Activated naive CD4-positive, alpha-beta T cell treated with Interleukin-2 at 50 U/mL for 16 hours (primary cell): ENCODE measurements at places on chromosomes 1 and 21.

DNA sequence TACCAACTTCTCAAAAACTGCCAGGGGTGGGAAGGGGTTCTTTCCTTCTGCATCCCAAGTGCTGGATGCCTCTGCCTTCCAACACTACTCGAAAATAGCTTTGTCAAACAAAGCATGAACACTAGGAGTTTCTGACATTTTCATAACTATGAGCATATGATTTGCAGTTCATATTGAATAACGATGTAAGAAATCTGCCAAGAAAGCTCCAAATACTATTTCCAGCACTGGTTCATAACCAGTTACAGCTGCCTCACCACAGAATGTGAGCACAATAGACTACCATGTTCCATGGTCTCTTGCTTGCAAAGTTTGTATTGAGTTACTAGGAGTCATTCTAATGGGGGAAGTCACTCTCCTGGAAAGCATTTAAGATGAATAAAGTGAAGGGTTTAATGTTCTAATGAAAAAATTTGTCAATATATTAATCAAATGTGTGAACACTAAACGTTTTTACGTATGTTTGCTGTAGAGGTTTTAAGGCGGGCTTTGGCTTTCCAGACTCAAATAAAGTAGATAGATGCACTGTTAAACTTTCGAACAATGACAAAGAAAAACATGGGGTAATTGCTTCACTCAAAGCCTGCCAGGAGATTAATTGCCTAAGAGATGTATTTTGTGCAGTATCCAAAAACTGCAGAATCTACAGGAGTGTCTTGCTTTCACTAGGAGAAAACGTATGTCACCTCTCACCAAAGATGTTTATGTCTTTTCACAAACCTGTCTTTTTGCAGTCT lies 78.6 kb upstream of the UBE2U start:
- no peak for DNase-seq

GRCh38 chr21:37829447-37829846 lies 86.8 kb downstream of the KCNJ6 start:
- DNase-seq = no peak

DNA sequence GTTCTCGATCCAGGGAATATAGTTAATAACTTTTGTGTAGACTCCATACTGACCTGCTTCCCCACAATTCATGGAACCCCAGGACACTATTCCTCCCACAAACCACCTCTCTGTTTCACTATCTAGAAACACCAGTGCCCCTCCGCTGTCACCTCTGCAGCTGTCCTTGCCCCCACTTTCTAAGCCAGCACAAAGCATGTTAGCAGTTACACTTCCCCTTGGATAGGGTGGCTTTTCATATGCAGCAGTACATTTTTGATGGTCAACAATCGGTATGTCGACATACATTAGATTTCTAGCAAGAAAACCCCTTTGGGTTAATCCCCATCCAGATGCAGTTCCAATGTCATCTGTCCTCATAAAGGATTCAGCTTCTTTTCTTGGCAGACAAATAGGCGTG lies 14.4 kb downstream of the TARDBP start:
- no peak for DNase-seq

DNA sequence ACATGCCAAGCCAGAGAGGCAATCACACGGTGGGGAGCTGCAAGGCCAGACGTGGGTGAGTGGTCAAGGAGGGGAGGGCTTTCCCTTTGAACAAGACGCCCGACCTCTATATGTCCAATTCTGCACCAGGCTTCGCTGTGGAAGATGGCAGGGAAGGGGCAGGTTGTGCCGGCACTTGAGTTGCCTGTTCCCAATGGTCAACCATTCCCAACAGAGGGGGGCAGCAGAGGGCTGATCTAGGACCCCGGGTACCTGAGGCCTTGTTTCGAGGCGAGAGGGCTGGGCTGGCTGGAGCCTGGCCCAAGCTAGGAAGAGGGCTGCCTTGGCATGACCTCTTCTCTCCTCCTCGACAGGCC lies 64.9 kb downstream of the TMEM53 start:
- DNase-seq = peak; percentile 14

GRCh38 chr1:224879162-224879803 lies 50.2 kb upstream of the DNAH14 start:
- no peak for DNase-seq

GRCh38 chr1:34825455-34826091 lies 32.8 kb downstream of the GJA4 start:
- no peak for DNase-seq

- no peak for DNase-seq
Measured at GRCh38 chr1:41480204-41481108, 4.0 kb downstream of the EDN2 start.

DNA sequence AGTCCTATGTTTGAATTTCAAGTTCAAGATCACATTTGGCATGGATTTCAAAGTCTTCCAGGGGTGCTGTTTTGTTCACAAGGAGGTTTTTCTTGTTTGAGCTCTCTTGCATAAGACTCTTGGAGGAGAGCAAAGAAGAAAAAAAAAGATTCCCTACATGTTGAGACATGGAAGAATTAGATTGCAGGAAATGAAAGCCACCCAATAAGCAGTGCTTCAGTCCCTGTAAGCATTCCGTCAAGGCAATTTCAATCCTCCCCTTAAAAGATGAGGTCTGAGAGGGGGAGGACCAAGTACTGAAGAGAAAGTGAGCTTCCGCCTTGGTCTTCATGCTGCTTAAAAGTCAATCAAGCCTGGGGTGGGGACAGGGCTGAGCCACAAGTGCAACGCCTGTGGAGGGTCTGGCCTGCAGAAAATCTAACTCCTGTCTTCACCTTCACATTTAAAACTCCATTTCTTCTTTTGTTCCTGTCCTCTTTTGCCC lies 50.2 kb downstream of the LPAR3 start:
- DNase-seq = no peak

DNA sequence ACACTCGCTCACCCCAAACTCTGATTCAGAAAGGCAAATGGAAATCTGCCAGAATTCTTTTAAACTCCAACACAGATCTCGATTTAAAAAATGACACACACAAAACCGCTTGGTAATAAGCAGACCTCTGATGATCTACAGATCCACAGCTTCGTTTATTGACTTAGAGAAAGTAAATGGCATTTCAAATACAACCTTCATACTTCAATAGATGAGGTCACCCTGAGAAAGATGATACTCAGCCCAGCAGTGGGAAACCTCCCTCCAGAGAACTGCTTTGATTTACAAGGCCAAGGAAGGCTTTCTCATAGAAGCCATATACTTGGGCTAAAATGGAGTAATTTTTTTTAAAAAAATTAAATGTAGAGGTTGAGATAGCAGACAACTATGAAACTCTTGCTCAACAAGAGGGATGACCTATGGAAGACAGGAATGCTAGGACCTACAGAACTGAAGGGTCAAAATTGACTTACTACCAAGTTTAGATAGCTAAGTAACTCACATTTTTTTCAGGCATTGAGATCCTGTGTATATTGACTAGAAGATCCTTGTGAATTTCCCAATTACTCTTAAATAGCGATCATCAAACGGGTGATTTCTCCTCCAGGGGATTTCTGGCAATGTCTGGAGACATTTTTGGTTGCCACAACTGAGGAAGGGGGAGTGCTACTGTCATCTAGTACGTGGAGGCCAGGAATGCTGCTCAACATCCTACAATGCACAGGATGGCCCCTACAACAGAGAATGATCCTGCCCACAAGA lies 143.9 kb downstream of the CLIC6 start:
- DNase-seq = no peak

DNA sequence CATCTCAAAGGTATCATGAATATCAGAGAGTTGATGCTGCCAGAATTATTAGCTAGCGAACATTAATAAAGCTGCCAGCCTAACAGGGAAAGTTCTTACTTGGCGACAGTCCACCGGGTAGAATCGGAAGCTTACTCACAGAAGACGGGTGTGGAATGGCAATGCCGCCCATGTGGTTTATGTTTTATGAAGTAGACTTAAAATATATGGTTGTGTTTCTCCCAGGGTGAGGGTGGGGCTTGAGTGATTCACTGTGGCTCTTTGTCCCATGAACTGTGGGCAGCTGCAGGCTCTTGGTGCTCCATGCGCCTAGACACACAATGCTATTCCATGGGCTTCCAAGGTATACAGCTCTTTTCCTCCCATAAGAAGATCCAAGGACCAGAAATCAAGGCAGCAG lies 162.7 kb downstream of the PIGK start:
- no peak for DNase-seq

DNA sequence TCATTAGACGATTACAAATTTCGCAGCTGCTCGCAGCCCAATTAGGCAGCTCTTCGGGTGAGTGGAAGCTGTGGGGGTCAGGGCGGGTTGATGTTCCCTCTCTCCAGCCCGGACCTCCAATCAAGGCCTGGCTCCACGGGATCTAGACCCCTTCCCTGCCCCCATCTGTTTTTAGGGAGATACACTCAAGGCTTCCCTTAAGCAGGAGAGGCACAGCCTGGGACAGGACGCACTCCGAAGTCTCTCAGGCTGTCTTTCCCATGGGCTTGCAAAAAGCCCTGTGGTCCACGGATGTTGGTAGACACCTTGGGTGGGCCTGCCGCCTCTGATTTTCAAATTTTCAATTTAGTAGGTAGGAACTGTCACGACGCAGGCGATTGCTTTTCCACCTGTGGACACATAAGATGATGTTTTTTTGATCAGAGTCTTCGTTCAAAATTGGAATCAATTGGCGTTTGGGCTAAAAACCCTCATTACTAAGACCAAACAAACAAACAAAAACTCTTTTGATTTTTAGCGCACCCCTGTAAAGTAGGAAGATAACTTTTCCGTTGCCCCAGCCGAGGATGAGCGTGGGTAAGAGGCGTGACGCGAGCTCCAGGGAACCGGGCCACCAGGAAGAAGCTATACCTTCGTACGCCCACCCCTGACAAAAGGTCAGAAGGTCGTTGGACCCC lies 2.5 kb upstream of the LHX8 start:
- no peak for DNase-seq
